ENCODE measurements at places on chromosomes 3 and 15. TPM values are rescaled to one million over a fixed set of nuclear protein-coding genes. Genes with fewer than 3 reads are reported as not detected.
A peak's percentile ranks its signal among the peaks of the same experiment; 100 is the strongest.

SLC27A2 gene
- not detected for polyA plus RNA-seq

FBXL2 gene
- not detected for polyA plus RNA-seq

SEMA3G gene
- polyA plus RNA-seq: not detected

ADCY5 gene
- 0.07 TPM for polyA plus RNA-seq

SAMMSON gene
- not detected for polyA plus RNA-seq

TRANK1 gene
- polyA plus RNA-seq: 20.3 TPM

CAMK1 gene
- polyA plus RNA-seq: 1.1 TPM

IL20RB gene
- not detected for polyA plus RNA-seq

CP gene
- polyA plus RNA-seq: not detected

ITIH1 gene
- polyA plus RNA-seq: not detected

LSAMP gene
- not detected for polyA plus RNA-seq

DNA sequence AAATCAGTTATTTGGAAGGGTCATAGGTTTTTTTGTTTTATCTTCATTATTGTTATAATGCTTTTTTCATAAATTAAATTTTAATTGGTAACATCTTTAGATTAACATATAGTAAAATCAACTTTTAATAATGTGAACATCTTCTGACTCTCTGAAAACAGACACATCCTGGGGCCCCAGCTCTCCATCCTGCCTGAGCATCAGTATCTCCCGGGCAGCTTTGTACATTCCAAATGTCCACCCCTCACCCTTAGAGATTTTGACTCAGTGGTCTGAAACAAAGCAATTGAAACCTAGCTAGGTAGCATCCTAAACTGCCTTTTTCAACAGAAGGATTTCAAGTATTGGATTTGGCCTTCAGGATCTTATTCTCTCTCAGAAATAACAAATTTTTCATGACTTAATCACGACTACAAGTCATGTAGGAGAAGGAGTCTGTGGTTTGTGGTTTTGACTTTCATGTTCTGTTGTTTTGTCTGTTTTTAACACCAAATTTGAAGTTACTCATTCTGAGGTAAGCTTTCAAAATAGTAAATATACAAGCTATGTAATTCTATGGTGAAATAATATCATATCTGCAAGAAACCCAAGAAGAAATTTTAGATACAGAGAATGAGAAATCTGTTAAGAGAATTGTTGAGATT lies 147.3 kb upstream of the UBE2E2 start:
- no peak for DNase-seq

- no peak for DNase-seq
These were observed 38.7 kb upstream of the SNRK start for GRCh38 chr3:43247561-43248184.

DNA sequence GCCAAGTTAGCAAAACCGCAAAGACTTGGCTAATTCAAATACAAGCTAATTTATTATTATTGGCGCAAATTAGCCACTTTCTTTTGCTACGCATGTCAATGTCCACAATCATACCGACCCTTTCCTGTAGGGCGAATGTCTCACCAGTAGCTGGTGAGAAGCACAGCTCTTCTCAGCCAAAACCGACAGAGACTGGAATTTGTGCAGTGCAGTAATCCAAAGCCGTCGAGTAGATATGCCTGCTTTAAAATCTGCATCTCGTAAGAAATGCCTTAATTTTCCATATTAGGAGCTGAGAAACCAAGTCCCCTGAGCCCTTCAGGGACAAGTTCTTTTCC lies 614 bp upstream of the MINDY2 start:
- DNase-seq: peak; percentile 14

- no peak for DNase-seq
These were observed 214.7 kb downstream of the SHQ1 start for GRCh38 chr3:72633534-72633933.

DNA sequence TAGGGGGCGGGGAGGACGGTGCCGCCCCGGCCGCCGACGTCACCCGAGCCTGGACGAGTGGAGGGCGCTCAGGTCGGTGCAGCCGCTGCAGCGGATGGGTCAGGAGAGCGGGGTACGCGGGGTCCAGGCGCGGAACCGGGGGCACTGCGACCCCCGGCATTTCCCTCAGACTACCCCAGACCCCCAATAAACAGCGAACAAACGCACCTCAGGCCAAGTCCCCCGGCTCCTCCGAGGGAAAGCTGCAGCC lies 78.9 kb downstream of the IQSEC1 start:
- peak; percentile 57 for DNase-seq

GRCh38 chr15:85030301-85030929 lies 48.8 kb downstream of the PDE8A start:
- no peak for DNase-seq

GRCh38 chr15:41952013-41952563 lies 20.3 kb downstream of the EHD4 start:
- DNase-seq: no peak

- no peak for DNase-seq
These were observed 32.3 kb upstream of the CCR2 start for GRCh38 chr3:46321461-46322104.

- no peak for DNase-seq
These were observed 1305.2 kb downstream of the SI start for GRCh38 chr3:163773136-163773535.

GRCh38 chr3:14633819-14634424 lies 17.6 kb upstream of the CCDC174 start:
- peak; percentile 39 for DNase-seq

DNA sequence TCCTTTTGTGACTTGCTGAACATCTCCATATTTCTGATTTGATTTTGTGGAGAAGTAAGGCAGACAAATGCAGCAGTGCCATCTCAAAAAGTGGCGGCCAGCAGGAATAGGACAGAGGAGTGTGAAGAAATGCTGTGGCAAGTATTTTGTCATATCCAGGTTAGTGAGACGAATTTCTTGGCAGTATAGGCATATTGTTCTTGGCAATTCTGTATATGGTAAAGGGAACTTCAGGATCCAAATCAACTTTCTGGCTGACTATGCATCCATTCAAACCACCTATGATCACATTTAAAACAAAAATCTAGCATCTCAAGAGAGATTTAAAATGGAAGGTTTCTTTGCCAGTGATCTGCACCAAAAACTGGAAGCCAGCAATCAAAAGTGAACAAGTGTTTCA lies 228.0 kb downstream of the DTWD1 start:
- DNase-seq: no peak

GRCh38 chr3:69359339-69359893 lies 26.5 kb downstream of the FRMD4B start:
- DNase-seq: no peak

DNA sequence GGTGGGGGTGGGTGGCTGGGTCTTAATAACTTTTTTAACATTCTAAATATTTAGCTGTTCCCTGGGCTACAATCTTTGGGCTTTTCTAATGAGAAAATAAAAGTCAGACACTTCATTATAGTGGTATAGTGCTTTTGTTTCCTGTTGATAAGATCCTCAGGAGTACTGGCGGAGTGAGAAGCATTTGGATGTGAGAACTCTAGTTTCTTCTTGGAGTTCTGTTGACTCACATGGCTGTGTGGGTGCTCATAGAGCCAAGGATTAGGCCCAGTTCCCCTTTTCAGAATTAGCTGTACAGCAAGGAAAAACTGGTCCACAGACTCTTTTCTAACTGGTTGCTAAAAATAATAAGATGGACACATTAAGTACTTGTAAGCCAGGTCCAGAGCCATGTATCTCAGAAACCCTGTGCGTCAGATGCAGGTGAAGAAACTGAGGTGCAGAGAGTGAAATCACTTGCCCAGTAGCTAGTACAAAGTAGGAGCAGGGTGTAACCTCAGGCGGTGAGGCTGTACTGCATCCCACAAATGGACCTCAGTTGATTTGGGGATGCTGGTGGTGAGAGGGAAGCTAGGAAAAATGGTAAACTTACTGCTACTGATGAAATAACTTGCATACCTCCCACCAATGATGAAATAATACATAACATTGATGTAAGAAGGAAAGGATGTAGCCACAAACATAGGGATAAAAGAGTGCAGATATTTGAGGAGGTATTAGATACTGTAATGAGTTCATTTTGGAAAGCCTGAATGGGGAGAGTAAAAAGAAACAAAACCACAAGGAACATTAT lies 2.3 kb downstream of the ITPR1 start:
- no peak for DNase-seq

GRCh38 chr3:5456199-5456598 lies 268.7 kb downstream of the EDEM1 start:
- no peak for DNase-seq

DNA sequence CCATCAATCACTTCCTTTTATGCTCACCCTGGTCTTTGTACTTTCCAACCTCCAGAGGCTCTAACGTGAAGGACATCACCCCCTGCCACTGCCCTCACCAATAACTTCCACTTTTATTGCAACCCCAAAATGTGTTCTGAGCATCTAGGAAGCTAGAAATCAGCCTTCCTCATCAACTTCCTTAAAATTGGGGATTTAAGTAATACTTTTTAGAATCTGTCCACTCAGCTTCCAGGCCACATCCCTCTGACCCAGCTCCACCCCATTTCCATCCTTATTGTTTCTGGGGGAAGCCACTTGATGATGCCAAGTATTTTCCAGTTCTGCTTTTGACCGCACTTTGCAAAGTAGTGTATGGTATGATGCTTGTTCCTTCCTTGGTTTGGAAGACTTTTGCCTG lies 73.5 kb upstream of the XCR1 start:
- no peak for DNase-seq

- DNase-seq: peak; percentile 52
These were observed at the start of gene NUP210 for GRCh38 chr3:13420045-13420830. Gene NUP210 (minus strand): TSS chr3:13420322. CDS start chr3:13420226, 96 bp downstream.

DNA sequence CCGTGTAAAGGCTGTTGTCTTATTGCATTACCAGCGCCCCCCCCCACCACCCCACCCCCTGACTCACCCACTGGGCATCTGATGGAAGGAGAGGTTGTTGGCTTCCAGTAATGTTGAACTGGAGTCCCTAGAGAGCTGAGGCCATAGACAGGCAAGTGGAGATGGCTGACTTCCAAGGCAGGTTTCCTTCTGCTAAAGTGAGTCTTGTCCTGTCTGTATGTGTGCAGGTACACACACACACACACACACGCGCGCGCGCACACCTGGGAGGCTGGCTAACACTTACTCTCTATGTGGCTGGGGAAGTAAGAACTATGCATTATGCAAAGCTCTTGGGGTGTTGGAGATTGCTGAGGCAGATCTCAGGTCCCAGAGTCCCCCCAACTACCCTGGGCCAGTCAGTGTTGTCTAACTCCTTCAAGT lies 1.6 kb upstream of the KY start:
- DNase-seq: no peak

DNA sequence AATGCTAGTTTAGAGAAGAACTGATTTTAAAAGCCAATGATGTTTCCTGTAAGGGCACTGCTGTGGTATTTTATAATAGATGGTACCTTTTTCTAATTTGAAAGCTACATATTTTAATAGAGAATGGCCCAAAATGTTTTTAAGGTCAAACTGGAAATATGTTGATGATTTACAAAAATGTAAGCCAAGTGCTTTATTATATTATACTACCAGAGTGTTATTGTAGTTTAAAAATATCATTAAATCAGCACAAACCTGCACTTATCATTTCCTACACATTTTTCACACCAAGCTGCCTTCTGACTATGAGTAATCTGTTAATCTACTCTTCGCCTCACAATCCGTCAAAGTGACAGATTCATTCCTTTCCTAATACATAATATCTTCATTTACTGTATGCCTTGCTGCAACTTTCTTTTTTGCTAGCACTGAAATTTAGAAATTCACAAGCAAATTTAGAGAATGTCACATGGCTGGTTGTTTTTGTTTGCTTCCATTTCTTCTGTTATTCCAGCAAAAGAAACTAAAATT lies 126.4 kb upstream of the FAM3D start:
- no peak for DNase-seq

- no peak for DNase-seq
These were observed 6.5 kb downstream of the CHD2 start for GRCh38 chr15:92906563-92907081.

- no peak for DNase-seq
These were observed 66.9 kb upstream of the SLC6A1 start for GRCh38 chr3:10925436-10926255.

- no peak for DNase-seq
These were observed 1.2 kb upstream of the BAHD1 start for GRCh38 chr15:40439461-40439959.

DNA sequence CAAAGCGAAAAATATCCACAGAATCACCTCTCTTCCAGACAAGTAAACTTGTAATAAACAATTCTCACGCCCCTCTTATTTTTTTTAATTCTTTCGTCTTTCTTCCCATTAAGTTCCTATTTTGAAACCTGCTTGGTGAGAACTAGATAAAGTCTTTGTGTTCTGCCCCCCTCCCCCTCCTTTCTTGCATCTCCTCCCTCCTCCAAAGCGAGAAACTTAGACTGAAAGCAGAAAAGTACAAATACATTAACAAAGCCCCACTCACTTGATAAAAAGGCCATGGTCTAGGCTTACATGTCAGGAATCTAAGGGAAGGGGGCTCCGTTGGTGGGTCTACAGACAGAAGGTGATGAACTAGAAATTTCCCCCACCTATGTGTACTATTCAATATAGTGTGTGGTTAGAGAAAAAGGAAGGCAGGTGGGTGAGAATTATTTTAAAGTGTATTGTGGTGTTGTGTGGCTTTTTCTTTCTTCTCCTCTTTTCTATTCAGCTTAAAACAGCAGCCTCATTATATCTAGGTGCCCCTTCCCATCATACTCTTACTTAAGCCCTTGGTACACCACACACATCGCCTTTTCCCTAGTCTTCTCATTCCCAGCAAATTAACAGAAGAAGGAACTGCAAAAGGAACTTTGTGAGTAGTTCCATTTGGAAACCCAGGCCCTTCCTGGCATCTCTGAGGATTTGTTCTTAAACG lies 215.3 kb downstream of the MEIS2 start:
- DNase-seq: no peak

DNA sequence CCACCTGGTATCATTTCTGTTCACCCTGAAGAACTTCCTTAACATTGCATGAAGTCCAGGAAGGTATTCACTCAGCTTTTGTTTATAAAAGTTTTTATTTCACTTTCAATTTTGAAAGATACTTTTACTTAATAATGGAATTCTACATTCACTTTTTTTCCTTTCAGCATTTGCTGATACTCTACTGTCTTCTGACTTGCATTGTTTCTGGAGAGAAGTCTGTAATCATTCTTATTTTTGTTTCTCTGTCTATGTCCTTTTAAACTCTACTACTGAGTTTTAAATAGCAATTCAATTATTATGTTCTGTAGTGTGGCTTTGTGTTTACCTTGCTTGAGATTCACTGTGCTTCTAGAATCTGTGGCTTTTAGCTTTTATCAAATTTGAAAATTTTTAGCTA lies 42.4 kb downstream of the MYL3 start:
- no peak for DNase-seq

- no peak for DNase-seq
These were observed 41.0 kb upstream of the IREB2 start for GRCh38 chr15:78396976-78397375.

GRCh38 chr15:28104326-28104725 lies 5.2 kb upstream of the OCA2 start:
- DNase-seq: no peak

GRCh38 chr3:38115645-38116427 lies 21.1 kb downstream of the ACAA1 start:
- no peak for DNase-seq

DNA sequence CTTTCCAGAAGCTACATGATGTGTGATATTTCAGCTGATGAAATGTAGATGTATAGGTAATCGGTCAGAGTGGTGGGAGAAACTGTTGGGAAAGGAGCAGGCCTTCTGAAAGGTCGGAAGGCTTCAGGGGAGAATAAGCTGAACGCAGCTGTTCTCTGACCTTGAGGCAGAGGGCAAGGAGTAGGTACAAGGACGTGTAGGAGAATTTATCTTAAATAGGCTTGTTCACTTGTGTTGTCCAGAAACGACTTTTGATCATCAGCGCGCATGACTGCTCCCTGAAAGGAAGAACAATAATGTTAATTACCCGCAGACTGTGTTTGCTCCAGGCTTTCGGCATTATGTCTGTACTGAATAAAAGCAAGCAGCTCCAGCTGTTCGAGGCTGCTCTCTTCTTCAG lies 39.6 kb downstream of the GPR160 start:
- no peak for DNase-seq

- no peak for DNase-seq
These were observed 229.9 kb downstream of the THRB start for GRCh38 chr3:24264748-24265158.

All from naive thymus-derived CD8-positive, alpha-beta T cell (primary cell).